ENCODE measurements at places on chromosomes 2 and 18.
A peak's percentile ranks its signal among the peaks of the same experiment; 100 is the strongest.

DNA sequence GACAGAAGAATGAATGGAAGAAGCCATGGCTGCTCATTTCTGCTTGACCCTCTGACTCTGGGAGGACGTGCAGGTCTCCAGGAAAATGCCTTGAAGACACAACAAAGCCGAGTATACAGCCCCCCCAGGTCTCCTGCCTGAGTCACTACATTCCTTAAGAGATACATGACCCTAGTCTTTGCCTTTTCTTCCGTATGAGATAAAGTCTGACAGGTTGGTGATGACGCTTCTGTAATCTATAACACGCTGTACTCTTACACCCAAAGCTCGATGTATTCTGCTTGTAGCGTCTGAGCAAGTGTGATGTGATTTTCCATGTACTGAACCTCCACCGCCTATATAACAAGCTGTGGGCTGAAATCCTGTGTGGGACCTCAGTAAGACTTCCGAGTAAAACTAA, 77.3 kb downstream of the KCTD1 start:
- DNase-seq: no peak

DNA sequence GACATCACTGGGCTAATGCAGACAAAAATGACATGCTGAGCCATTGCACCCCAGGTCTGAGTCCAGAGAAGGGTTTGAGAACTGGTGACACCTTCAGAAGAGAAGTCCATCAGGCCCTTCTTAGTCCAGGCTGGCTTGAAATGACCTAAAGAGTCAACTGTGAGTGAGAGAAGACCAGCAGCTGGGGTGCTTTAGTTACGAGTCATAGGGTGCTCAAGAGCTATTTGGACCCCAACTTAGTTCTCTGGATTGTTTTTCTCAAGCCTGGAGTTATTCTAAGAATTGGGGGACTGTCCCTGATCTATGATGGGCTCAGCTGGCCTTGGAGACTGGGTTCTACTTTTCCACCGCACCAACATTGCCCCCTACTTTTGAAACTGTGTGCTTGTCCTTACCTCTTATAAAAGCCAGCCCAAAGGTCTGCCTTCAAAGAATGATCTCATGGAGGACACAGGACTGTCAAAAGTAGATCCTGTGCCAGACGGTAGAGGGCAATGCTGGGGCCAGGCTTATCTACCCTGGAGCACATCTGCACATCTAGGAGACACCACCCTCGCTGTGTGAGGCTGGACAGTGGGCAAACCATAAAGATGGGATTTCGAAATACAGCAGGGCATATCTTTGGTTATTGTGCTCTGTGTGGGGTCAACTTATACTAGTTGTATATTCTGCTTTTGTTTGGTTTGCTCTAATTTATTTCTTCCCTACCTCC, 333.0 kb upstream of the SLC14A2 start:
- DNase-seq: no peak

GRCh38 chr2:12057436-12058166, 311.2 kb downstream of the LPIN1 start:
- peak; percentile 20 for DNase-seq

DNA sequence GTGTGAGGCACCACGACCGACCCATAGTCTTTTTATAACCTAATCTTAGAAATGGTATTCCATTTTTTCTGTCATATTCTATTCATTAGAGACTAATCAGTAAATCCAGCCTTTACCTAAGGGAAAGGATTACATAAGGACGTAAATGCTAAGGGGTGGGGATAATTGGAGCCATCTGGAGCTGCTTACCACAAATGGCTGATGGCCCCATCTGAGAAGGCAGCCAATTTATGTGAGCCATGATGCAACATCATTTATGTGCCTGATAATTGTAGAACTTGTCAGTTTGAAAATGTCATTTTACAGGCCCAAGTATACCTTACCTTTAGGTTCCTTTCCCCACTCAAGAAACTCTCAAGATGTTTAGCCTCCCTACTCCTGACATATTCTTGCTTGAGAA, 44.0 kb downstream of the ARHGEF33 start:
- DNase-seq: no peak

DNA sequence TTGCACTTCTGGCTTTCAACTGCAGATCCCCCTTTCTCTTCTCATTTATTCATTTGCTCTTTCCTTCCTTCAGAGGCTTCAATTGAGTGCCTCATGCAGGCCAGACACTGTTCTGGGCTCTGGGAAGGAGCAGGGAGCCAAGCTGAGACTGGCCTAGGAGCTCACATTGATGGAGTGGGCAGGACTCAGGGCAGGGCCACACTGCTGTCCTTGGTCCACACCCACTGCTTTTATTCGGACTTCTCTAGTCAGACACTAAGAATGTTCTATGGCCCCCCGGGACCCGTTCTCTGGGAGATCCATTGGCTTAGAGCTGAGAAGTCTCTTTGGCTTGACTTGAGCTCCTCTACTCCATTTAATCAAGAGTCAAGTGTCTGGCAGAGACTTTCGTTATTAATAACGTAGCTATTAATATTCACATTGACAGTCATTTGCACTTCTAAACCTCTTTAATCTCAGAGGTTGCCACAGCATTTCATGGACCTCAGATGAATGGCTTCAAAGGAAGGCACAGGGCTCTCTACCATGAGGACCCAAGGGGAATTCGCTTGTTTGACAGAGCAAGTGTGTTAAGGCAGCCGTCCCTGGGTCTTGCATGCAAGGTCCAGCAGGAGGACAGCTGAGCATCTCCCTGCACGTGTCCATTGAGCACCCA, 20.1 kb downstream of the SH3RF3 start:
- no peak for DNase-seq

- no peak for DNase-seq
Observed at GRCh38 chr2:189444322-189444721, 3.0 kb downstream of the WDR75 start.

GRCh38 chr18:23924813-23925212, 89.7 kb upstream of the TTC39C start:
- no peak for DNase-seq

DNA sequence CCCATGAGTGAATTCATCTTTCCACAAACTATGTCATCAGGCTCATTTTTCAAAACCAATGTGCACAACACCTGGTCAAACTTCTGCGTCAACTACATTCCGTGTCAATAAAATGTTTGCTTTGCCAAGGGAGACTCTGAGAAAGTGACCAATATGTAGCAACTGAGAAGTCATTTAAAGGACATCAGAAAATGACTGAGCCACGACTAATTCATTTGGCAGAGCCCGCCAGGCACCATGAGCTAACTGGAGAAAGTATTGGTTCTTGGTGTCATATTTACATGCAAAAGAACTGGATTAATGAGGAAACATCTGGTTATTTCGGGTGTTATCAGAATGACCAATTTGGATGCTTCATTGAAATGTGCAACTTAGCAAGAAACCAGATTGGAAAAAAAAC, 7.2 kb downstream of the RND3 start:
- no peak for DNase-seq

DNA sequence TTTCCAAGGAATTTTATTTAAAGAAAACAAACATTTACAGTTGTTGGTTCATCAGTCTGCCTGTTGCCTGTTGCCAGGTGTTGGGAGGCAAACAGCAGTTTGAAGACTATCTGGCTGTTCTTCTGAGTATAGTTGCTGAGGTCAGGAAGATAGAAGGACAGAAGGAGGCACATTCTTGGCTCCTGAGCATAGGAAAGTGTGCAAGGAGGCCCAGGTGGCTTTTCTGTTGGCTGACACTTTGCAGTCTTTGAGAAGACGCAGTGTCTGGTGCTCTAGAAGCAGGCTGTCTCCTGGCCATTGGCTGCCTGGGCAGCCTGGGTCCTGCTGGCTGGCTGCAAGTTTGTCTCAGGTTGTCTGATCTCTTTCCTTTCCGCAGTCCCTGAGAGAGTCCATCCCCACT, 36.4 kb downstream of the TMEM17 start:
- DNase-seq: no peak

Measured in stimulated activated CD8-positive, alpha-beta memory T cell treated with anti-CD3 and anti-CD28 coated beads, Interleukin-15, amount 100 ng/mL, for 1 hour (primary cell).